ENCODE measurements at places on chromosomes 16 and 17. TPM values are rescaled to one million over a fixed set of nuclear protein-coding genes. Genes with fewer than 3 reads are reported as not detected.

GRCh38 chr17:14513835-14514234, 213.0 kb downstream of the HS3ST3B1 start:
- DNase-seq: no peak

- peak; percentile 43 for DNase-seq
Observed at GRCh38 chr17:64042700-64043485, 22.5 kb upstream of the ICAM2 start.

DNA sequence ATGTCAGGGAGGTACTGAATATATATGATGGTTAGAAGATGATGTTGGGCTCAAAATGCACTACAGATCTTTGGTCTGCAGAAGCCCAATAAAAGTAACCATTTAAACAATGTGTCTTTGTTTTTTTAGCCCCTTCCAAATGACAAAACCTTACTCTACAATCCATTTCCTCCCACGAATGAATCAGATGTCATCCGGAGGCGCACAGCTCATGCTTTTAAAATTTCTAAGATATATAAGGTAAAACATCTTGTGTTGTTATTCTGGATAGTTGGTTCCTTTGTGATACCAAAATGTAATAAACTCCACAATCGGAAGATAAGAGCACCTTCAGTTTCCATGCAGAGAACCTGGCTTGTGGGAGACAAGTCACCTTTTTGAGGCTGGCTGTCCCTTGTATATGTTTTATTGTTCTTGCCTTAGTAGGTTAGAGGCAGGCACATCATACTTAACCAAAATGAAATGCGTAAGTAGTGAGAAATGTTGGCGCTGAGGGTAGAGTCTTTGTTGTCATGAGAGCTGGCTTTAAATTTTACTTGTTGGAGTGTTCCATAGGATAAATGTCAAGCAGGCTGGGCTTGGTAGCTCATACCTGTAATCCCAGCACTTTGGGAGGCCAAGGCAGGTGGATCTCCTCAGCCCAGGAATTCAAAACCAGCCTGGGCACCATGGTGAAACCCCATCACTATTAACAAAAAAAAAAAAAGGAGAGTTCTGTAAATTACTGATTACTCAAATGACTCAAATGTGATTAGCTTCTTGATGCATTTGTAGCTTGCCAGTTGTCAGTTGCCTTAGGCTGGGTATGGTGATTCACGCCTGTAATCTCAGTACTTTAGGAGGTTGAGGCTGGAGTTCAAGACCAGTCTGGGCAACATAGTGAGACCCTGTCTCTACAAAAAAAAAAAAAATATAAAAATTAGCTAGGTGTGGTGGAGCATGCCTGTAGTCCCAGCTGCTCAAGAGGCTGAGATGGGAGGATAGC, 19.7 kb upstream of the SNTB2 start:
- DNase-seq: no peak

GRCh38 chr16:970386-970765, 408 bp downstream of the LMF1 start:
- DNase-seq: no peak

MARVELD3 gene
- total RNA-seq: 9.5 TPM

GRCh38 chr16:70568601-70569237, 45.1 kb downstream of the SF3B3 start:
- DNase-seq: no peak

ZFHX3 gene
- total RNA-seq: 26.3 TPM

DNA sequence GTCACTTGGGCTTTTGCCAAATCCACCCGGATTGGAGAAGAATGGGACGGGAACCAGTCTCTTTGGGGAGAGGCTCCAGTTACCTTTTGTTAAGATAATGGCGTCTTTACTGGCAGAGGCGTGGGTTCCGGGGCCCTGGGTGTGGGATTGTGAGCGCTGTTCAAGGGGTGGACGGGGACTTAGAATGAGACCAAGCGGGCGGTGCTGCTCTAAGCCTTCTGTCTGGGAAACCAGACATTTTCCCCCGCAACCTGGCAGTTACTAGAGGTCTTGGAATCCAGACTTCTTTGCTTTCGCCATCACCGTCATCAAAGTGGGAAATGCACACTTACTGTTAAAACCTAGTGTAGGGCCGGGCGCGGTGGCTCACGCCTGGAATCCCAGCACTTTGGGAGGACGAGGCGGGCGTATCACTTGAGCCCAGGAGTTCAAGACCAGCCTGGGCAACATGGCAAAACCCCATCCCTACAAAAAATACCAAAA, 706 bp downstream of the TEN1 start:
- peak; percentile 41 for DNase-seq

DNA sequence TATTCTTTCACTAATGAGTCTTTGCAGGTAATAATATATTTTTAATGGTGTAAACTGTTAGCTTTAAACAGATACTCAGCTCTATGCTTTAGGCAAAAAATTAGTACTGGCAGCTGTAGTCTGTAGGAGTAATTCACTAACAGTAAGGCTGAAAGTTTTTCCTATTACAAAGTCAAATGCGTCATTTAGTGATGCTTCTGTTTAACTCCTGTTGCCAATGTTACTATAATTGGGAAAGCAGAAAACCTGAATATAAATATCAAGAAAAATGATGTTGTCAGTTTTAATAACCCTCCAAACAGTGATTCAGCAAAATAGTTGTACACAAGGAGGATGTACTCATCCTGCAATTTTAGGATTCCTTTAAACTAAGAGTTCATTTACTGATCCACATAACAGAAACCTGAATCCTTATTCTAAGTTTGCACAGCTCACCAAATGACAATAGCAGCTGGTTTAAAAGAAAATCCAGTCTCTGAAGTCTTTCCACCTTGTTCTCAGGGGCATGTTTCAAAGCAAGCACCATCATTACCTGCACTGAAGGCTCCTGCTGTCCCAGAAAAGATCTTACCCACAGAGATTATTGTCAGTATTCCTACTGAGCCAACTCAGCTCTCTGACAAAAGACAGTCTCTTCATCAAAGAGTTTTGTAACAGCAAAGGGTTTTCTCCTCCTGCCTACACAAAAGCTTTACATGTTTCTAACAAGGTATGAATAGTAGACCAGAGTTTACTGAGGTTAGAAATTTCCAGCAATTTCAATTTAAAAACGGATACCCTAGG, 4.2 kb downstream of the CDR2 start:
- no peak for DNase-seq

KRTAP1-3 gene
- total RNA-seq: not detected

DNA sequence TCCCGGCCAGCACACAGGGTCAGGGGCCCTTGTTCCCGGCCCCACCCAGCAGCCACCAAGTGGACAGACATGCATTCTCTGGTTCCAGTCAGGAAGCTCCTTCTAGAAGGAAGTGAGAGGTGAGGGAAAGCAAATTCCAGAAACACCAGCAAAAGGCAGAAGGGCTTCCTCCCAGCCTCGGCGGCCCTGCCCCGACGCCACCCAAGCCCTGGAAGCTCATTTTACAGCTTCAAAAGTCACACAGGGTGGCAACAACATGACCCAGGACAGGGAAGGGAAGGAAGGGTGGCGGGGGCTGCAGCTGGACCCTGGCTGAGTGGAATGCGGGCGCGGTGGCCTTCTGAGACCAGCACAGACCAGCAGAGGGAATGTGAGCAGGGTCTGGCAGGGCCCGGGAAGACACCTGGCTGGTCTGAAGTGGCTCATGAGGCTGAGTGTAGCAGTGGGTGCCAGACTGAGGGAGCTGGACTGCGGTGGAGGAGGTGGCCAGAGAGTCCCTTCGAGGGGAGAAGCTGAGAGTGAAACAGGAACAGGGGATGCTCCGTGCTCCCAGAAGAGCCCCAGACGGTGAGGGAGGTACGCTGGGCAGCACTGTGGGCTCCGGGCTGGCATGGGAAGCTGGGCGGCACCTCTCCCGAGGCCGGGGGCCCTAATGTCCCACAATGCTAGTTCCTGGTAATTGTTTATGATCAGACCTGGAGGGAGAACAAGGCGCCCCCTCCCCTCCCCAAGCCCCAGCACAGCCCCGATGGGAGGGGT, 1.9 kb upstream of the UNC13D start:
- DNase-seq: peak; percentile 42

CES5A gene
- not detected for total RNA-seq

CLEC3A gene
- total RNA-seq: not detected

DNA sequence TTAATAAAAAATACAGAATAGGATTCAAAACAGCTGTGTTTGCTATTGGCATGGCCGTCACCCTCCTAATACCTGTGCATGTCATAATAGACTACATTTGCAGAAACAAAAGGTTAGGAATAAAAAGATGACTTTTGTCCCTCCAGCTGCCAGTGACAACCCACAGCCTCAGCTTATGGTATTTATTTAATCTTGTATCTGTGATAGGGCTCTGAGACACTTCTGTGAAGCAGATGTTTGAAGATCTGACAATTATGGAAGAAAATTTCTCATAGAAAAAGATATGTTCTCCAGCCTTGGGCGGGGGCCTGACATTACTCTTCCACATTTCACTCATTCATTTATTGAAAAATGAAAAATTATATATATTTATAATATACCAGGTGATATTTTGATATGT, 62.2 kb downstream of the PITPNC1 start:
- no peak for DNase-seq

KRTAP3-1 gene
- not detected for total RNA-seq

DNA sequence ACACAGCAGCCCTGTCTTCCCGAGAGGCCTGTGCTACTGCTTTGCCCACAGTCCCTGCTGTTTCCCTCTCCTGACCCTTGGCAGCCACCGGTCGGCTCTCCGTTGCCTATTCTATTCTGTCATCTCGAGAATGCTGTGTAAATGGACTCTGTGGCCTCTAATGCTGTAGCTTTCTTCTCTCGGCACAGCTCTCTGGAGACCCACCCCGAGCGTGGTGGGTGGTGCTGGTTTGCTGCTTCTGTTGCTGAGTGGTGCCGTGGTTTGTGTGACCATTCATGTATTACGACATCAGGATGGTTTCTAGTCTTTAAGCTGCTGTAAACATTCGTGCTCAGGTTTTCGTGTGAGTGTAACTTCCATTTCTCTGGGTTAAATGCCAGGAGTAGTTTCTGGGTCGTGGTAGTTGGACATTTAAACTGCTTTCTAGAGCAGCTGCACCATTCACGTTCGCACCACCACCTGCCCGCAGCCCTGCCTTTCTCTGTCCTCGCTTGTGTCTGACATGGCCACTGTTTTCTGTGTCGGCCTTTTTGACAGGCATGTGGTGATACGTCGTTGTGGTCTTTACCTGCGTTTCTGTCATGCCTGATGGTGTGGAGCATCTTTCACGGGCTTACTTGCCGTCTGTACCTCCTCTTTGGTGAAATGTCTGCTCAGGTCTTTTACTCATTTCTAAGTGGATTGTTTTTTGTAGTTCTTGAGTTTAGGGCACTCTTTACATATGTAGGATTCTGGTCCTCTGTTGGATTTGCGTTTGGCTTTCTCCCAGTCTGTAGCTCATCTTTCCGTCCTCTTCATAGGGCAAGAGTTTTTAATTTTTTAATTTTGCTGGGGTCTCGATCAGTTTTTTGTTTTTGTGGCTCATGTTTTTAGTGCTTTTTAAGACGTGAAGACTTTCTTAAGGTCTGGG, 47.7 kb upstream of the ZNF750 start:
- DNase-seq: peak; percentile 76

ZP2 gene
- not detected for total RNA-seq

SLC38A8 gene
- not detected for total RNA-seq

DNA sequence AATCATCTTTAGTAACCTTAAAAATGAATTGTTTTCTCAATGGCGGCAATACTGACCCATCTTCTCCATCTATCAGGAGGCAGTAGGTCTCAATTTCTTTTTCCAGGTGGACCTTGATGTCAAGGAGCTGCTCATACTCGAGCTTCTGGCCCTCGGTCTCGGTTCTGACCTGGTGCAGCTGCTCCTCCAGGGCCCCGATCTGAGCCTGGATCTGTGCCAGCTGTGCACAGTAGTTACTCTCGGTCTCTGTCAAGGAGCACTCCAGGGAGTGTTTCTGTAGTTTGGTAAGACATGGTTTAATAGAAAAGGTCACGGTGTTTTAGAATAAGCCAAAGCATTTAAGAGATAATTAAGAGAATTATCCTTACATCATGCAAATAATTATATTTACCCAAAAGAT, 4.9 kb downstream of the KRT27 start:
- no peak for DNase-seq

GRCh38 chr17:45740553-45741330, 43.4 kb upstream of the CRHR1 start:
- DNase-seq: peak; percentile 38

CARD14 gene
- total RNA-seq: 1.2 TPM

- DNase-seq: no peak
Observed at GRCh38 chr17:66493283-66494019, 191.0 kb downstream of the PRKCA start.

DNA sequence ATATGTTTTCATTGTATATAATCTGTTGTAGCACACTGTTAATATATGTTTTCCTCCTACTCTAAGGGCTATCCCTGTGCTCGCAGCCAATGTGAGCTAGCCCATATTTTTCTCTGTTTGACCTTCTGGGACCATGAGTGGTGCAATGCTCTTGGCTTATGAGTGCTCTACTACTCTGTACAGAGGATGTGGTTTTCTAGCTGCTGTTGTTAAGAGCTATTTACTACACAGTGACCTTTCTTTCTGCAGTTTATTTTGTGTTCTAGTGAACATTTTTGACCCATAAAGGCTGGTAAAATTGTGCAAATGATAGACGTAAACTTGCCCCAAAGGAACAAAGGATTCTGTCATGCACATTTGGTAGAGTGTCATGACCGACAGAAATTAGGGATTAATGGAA, 84.1 kb upstream of the CPHXL start:
- DNase-seq: no peak

- peak; percentile 87 for DNase-seq
Observed at GRCh38 chr16:1871974-1872635, at the start of gene MEIOB. Gene MEIOB (minus strand): TSS chr16:1872164. CDS start chr16:1868175, 3,989 bp downstream.

- no peak for DNase-seq
Observed at GRCh38 chr16:9177861-9178260, 86.4 kb downstream of the HAPSTR1 start.

SPHK1 gene
- 7.4 TPM for total RNA-seq

DNA sequence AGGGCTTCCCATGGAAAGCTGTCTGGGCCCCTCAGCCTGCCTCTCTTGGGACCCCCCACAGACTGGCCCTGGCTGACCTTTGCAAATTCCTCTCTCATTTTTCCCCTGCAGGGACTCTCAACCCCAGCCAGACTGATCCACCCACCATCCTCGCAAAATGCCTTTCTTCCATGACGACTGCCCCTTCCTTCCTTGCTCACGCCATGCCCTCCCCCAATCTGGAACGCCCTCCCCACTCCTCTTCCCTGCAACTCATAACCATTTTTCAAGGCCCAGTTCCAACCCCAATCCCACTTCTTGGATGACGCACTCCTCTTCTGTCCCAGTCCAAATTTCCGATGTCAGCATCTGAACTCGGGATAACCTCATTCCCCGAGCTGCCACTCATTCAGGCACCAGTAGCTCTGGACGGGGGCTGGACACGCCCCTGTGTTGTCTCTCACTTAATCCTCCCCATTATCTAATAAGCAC, 1.3 kb upstream of the DNAI2 start:
- DNase-seq: no peak

OR1A1 gene
- total RNA-seq: not detected

DNA sequence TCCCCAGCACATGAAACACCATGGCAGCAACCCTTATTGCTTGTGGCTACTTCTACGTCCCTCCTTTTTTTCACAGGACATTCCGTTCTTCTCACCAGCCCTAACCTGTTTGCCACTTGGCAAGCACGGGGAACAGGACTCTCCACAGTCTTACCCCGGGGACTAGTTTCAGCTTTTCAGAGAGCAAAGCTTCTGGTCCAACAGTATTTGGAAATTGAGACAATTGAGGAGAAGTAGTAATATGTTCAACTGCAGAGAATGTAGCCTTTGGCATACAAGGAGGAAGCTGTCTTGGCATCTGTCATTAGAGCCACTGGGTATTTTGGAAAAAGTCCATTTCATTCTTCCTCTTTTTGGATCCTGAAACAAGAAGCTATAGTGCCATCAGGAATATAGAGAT, 65.7 kb downstream of the MAP2K6 start:
- no peak for DNase-seq
